ENCODE measurements at places on chromosomes 5 and 9.

DNA sequence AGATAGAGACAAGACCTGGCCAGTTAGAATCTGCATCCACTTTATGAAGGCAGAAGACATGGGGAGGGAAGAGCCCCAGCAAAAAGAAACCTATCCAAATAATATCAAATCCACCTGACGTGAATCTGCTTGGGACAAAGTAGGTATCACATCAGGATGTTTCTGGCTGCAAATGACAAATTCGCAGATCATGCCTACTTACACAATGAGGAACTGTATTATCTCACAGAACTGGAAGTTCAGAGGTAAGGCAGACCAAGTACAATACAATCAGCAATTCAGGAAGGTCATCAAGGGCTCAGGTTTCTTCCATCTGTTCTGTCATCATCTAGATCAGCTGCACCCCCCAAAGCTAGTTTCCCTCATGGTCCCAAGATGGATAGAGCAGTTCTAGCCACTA, 13.2 kb upstream of the NR4A3 start:
- DNase-seq: no peak

- no peak for DNase-seq
Observed at GRCh38 chr5:117183326-117183725, 608.7 kb upstream of the SEMA6A start.

DNA sequence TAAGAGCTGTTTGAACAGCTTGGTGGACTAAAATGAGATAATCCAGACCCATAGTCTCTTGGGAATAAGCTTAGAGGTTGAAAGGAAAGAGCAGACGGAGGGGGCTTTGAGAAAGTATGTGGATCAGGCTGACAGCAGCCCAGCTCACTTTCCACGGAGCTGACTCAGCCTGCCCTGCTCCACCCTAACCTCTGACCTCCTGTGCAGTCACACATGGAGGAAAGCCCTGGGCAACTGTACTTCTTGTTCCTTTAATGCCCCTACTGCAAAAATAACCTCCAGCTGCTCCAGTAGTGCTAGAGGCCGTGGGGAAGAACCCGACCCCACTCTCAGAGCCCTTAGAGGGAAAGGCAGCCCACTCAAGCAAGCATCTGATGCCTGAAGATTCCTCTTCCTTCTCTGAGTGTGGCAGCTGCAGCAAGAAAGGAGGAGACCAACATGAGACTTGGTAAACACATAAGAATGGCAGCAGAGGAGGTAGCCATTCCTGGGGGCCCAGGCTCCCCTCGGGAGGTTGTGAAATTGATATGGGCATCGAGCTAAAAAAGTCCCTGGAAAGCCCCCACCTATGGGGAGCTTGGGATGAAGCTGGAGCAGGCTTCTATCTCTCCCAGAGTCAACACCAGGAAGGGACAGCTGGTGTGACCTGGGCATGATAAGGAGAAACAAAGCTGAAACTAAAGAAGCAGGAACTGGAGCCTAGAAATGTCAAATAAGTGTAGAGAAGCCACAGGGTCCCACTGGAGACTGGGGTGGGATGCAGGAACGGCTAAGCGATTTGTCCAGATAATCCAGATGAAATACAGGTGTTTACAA, 204.3 kb downstream of the PIK3R1 start:
- DNase-seq: no peak

DNA sequence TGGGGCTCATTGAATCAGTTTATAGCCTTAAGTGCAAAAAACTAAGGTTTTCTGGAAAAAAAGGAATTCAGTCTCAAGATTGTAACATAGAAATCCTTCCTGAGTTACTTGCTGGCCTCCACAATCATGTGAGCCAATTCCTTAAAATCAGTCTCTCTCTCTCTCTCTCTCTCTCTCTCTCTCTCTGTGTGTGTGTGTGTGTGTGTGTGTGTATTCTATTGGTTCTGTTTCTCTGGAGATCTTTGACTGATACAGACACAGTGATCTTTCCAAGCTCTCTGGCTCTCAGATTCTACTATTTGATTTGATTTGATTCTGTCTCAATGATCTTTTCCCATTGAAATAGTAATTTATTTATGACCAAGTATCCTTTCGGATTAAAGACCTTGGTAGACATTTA, 74.6 kb downstream of the CFAP95 start:
- DNase-seq: no peak

- DNase-seq: no peak
Observed at GRCh38 chr9:125913551-125913950, 166.4 kb downstream of the PBX3 start.

DNA sequence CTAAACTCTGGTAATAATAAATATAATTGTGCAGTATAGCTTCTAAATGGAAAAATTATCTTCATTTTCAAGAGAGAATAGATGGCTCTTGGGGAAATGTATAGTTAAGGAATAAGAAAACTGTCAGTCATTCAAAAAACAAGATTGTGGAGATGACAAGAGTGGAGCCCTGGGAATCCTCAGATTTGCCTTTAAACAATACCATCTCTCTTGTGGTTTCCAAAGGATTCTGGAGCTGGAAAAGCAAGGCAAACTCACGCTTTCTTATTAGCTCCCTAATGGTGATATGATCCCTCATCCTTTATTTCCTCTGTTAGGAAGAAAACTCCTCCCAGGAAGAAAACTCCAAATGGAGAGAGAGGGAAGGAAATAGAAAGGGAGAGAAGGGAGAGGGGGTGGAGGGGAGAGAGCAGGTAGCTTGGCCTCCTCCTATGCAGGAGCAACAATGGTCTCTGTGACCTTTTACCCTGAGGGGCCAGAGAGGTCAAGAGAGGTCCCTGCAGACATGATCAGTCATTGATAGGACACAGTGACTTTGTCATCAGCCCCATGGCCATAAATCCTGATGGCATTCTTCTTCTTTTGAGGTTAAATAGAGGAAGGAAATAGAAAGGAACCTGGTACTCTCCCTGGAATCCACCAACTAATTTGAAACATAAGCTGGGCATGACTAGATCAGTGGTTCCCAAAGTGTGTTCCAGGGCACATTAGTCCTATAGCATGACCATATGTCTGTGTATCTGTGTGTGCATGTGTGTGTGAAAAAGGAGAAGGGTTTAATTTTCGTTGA, 312.2 kb downstream of the ARRDC3 start:
- no peak for DNase-seq

GRCh38 chr9:124869986-124870560, 8.1 kb downstream of the ARPC5L start:
- DNase-seq: peak; percentile 82

DNA sequence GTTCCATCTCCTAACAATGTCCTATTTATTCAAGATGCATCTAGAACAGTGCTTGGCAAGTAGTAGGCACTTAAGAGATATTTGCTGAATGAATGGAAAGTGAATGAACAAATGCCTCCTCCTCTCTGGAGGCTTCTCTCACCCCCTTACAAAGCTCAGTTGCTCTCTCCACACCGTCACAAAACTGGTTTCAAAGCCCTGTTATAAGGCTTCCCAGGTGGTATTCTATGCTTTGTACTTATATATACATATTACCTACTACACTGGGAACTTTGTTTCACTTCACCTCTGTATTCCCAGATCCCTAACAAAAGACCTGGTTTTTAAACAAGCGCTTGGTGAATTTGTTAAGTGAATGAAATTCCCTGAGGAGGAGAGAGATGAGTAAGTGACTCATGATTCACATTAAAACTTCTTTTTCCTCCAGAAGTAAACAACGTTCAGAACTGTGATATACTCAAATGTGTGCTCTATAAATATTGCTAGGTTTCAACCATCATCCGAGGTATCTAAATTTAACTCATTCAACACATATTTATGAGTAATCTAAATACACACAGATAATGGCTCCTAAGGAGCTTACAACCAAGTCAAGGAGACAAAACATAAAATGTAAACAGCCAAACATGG, 36.0 kb downstream of the DENND1A start:
- no peak for DNase-seq

DNA sequence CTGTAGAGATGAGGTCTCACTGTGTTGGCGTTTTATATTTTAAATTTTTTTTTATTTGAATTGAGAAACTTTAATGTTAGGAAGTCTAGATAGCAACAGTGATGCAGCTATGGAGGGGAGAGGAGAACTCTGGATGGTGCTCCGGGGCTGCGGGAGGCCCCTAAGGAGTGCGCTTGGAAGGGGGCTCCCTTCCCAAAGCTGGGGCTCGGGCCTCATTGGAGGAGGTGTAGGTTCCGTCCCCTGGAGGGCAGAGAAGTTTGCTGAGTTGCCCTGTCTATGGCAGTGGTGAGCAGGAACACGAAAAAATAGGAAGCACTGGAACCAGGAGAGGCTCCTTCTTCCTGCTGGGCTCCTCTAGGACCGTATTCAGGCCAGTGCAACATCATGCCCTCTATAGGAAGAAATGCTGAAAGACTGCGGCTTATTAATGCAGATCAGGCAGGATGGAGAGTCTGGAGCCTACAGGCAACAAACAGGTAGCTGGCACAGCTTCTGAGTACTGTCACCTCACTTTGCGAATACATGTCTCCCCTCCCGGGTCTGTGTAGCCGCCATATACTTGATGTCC, 16.1 kb downstream of the AHRR start:
- no peak for DNase-seq

DNA sequence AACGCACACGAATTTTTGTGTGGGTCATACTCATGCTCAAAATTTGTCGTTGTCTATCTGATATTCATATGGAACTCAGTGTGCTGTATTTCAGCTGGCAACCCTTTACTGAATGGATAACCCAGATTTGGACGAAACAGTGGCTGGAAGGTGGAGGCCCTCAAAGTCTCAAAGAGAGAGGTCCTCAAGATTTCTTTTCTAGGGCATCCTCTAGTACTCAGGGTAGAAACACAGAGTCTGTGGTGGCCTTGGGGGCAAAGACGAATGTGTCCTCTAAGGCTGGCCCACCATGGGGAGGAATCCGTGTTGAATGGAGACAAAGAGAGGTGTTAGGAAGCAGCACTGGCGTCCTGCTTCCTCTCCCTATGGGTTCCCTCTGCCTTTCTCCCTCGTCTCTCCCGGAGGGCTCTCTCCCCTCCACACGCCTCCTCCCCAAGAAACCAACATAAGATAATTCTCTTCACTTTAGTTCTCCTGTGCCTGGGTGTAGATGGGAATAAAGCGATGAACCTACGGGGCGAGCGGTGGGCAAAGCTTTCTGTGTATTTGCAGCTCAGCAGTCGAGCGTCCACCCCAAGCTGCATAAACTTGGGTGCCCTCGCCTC, 333.7 kb downstream of the CWC27 start:
- DNase-seq: no peak

GRCh38 chr5:32909207-32909606, 198.1 kb downstream of the NPR3 start:
- DNase-seq: no peak

GRCh38 chr5:86038566-86038965, 579.2 kb upstream of the COX7C start:
- no peak for DNase-seq

GRCh38 chr5:14946815-14947620, 75.4 kb upstream of the ANKH start:
- DNase-seq: no peak

GRCh38 chr9:87540444-87541105, 42.9 kb downstream of the DAPK1 start:
- DNase-seq: no peak

DNA sequence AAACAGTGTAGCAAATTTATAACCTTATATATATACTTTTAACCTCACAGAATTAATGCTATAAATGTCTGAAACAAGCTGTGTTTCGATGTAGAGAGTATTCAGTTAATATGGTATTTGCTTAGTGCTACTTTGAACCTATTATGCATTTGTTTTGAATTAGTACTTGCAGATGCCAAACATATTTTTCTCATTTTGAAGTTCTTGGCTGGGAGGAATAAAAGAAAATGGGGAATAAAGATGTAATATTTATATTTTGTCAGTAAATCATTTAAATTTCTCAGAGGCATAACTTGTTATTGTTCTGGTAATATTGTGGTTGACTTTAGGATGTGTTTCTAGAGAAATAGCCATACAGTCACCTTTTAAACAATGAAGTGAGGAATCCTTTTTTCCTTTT, 175.9 kb upstream of the IZUMO3 start:
- no peak for DNase-seq

DNA sequence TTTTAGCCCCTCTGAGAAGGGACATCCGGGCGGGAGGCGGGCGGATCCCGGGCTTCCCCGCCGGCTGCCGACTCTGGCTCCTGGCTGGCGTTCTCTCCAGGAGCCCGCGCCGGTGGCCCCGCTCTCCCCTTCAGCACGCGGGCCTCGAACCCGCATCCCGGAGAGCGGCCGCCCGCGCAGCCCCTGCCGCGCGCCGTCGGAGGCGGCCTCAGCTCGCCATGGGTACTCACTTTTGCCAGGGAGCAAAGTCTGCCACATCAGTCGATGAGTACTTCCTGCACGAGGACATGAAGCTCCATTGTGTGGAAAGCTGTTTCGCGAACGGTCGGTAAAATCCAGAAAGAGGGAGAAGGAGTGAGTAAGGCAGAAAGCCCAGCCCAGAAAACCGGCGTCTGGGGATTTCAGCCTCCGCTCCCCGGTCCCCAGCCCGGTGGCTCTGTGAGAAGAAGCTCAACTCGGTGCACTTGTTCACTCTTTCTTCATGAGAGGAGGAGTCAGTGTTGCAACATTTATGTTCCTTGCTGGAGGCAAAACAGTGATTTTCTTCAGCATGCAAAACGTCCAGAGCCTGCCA, at the start of gene PRLR:
TSS of gene PRLR (minus strand) at position 450 of the 574 bp plus-strand sequence. CDS start 140,867 bp downstream, outside the sequence.
- DNase-seq: no peak

GRCh38 chr9:104885818-104886709, 41.9 kb downstream of the ABCA1 start:
- DNase-seq: no peak

- no peak for DNase-seq
Observed at GRCh38 chr5:3325201-3325971, 270.2 kb upstream of the IRX1 start.

- no peak for DNase-seq
Observed at GRCh38 chr9:127772603-127773002, 5.9 kb downstream of the SH2D3C start.

GRCh38 chr5:59845730-59846129, 47.8 kb downstream of the PDE4D start:
- DNase-seq: no peak

- DNase-seq: no peak
Observed at GRCh38 chr9:98642661-98643312, 65.9 kb downstream of the GABBR2 start.

- no peak for DNase-seq
Observed at GRCh38 chr5:149605998-149606724, 24.9 kb downstream of the ARHGEF37 start.

DNA sequence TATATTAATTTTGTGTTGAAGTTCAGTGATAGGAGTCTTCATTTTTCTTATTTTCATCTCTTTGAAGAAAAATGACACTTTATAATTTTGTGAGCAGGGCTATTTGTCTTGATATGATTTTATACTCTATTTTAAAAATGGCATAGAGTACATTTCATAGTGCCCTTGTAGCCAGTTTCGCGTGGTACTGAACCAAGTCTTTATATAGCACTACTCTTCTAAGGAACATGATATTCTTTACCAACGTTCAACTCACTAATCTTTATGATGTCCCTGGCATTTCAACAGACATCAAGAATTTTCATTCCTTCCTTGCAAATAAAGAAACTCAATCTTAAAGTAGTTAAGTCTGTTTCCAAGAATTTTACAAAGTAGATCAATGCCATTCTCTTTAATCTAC, 41.5 kb upstream of the HOMER1 start:
- no peak for DNase-seq
